ENCODE measurements at places on chromosomes 3 and 15.

DNA sequence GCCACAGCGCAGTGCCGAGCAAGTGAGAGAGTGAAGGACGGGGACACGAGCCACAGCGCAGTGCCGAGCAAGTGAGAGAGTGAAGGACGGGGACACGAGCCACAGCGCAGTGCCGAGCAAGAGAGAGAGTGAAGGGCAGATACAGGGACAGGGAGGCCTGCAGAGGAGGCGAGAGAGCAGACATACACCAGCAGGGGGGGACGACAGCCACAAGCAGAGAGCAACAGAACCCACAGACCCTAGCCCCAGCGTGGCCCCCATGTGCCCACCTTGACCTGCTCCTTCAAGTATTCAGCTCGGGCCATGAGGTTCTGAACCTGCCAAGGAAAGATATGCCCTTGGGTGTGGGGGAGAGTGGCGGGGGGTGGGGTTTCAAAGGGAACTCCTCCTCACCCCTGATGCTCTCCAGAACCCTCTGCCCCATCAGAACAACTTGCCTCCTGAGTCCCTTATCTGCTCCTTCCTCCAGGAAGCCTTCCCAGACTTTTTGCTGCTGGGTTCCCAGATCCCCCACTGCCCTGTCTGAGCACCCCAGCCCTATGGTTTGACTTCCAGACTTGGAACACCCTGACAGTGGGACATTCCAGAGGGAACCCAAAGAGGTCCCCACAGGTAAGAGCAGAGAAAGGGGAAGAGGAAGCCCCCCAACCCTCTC, 5.3 kb downstream of the ULK3 start:
- DNase-seq = no peak

GRCh38 chr15:32837935-32838334, 120.1 kb downstream of the GREM1 start:
- no peak for DNase-seq

- no peak for DNase-seq
Observed at GRCh38 chr3:52779011-52779836, 1.8 kb downstream of the ITIH1 start.

- no peak for DNase-seq
Observed at GRCh38 chr3:178086144-178086825, 450.0 kb upstream of the KCNMB2 start.

DNA sequence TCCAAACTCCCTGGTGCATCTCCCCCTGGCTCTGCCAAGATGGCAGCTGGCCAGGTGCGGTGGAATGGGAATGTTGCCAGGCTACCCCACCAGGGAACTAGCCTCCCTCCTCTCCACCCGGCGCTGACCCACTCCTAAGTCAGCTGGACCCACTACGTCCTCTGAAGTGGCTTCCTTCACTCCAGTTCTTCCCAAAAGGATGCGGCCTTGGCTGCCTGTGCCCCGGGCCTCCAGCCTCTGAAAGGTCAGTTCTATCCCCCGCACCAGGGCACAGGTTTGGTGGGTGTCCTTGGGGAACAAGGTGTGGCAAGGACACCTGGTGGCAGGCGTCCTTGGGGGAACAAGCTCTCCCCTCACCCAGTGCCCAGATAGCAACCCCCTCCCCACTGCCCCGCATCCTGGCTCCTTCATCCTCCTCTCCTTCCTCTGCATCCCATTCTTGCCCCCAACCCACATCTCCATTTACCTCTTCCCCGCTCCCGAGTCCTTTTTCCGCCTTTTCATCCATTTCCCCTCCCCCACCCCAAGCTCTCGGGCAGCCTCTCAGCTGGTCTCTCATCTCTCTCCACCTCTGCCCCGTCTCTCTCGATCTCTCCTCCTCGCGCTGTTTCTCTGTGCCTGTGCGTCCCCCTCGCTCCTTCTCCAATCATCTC, 54.0 kb downstream of the LHFPL4 start:
- no peak for DNase-seq

- DNase-seq = no peak
Observed at GRCh38 chr3:114552527-114552812, 258.6 kb downstream of the TIGIT start.

DNA sequence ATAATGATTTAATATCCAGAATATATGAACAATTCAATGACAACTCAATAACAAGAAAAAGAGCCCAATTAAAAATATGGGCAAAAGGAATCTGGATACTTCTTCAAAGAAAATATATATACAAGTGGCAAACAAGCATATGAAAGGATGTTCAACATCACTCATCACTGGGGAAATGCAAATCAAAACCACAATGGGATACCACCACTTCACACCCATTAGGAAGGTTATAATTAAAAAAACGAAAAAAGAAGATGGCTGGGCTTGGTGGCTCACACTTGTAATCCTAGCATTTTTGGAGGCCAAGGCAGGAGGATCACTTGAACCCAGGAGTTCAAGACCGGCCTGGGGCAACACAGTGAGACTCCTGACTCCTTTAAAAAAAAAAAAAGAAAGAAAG, 4.1 kb downstream of the CCDC12 start:
- DNase-seq = no peak

DNA sequence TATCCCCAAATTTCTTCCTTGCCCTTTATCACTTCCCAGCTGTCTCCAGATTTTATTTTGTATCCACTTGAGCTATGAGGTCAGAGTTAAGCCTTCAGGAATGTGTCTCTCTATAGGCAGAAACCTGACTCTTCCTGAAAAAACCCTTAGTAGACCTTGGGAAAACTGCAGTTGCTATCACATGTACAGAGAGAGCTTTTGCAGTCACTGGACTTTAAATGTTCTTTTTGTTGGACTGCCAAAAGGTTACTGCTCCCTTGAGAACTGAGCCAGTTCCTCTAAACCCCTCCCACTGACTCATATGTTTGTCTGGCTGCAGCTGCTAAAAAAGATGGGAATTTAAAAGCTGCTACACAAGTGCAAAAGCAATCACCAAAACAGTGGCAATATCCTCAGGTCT, 169.1 kb upstream of the CCDC54 start:
- peak; percentile 70 for DNase-seq

- no peak for DNase-seq
Observed at GRCh38 chr3:56761887-56762651, 39.7 kb downstream of the ARHGEF3 start.

- no peak for DNase-seq
Observed at GRCh38 chr15:59178151-59178695, 28.4 kb upstream of the LDHAL6B start.

DNA sequence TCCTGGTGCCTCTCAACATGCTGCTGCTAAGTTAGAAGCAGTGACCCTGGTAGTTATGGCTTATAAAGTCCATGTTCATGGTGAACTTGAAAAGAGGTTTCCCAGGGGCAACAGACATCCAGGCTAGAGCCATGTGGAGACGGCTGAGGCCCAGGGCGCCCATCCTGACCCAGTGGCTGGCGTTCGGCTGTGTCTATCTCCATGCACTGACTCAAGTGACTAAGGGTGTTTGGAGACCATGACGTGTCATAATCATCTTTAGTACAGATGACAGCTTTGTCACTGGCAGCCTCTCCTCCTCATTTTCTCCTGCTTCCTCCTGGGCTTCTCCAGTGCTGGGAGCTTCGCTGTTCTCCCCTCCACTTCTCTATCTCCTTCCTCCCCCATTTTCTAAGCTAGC, 287.4 kb upstream of the LYSMD4 start:
- no peak for DNase-seq

DNA sequence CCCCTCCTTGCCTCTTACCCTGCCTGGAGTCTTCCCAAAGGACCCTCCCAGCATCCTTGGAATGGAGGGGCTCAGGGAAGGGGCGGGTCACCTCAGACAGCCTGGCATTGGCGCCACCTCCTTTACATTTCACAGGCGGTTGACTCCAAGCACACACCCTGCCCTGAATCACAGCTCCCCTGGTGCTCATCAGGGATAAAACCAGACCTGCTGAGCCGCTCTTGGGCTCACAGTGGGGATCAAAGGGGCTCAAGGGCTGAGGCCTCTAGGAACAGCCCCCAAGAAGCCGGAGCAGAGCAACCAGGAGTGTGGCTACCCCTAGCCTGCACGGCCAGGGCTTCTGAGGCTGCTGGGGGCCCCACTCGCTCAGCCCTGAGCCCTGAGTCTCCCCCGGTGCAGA, 16.6 kb downstream of the LINGO1 start:
- DNase-seq = no peak

DNA sequence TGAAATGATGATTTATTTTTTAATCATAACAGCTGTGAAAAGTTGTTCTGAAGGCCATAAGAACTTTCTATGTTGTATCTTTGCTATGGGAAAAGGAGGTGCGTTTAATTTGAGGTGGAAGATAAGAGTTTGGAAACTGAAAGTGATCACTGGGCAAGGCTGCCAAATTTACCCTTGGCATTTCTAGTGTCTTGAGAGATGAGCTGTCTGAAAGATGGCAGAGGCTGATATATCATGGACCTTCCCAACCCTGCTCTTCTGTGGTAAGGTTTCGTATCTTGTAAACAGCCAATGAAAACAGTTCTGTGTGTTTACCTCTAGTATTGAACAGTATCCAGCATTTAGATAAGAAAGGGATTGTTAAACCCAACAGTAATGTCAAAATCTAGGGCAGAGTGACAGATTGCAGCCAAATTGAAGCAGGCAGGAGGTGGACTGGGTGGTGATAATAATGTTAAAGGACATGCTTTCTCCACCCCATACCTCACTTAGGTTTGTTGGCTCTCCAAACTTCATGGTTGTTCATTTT, 15.8 kb upstream of the NFKBIZ start:
- no peak for DNase-seq

DNA sequence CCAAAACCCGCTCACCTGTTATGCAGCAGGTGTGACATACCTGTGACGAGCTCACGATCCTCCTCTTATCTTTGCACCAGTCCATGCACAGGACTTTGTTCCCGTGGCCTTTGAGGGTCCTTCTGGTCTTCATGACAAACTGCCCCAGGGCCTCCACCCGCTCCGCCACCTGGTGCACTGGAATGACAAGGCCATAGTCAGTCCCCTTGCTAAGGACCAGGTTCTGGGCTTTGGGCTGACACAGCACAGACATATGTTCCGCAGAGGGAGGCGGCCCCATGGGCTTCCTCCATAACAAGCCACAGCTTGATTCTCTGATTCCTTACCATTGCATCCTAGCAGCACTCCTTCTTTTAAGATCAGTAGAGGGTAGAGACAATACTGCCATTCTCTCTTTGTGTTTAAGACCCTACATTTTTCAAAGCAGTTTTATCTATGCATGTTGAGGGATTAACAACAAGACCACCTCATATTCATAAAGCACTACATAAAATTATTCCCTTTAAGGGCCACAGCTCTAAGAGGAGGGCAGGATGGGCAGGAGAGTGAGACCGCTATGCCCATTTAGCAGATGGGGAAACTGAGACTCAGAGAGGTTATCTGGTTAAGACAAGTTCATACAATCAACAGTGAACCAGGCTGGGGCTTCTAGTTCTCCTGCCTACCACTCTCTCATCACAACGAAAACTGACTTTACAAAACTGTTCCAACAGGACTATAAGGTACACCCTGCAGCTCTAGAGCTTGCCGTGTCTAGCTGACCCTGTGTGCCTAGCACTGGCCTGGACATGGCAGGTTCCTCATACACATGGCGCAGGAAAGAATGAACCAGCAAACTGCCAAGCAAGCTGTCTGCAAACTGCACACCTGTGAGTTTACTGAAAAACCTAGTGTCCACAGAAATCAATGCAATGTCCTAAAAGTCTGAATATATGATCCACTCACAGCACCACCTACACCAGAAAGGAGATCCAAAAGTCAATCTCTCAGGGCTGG, 37.0 kb downstream of the GNB5 start:
- DNase-seq = no peak

DNA sequence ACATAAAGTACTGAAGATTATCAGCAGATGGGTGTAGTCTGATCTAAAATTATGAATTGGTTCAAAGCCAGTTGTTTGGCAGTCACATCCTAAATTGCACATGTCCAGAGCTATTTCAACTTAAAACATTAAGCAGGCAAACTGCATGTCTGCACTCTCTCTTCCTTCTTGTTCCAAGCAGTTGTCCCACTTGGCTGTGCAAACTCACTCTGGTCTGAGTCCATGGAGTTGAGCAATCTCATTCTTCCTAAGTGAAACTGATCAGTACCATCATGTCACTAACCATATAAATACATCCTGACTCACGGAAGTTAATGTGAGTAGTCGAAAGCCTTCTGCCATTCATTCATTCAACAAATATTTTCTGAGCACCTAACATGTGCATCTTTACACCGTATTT, 353.0 kb downstream of the ROBO1 start:
- DNase-seq = no peak

- DNase-seq = no peak
Observed at GRCh38 chr3:185933374-185934173, 4.2 kb downstream of the TRA2B start.

DNA sequence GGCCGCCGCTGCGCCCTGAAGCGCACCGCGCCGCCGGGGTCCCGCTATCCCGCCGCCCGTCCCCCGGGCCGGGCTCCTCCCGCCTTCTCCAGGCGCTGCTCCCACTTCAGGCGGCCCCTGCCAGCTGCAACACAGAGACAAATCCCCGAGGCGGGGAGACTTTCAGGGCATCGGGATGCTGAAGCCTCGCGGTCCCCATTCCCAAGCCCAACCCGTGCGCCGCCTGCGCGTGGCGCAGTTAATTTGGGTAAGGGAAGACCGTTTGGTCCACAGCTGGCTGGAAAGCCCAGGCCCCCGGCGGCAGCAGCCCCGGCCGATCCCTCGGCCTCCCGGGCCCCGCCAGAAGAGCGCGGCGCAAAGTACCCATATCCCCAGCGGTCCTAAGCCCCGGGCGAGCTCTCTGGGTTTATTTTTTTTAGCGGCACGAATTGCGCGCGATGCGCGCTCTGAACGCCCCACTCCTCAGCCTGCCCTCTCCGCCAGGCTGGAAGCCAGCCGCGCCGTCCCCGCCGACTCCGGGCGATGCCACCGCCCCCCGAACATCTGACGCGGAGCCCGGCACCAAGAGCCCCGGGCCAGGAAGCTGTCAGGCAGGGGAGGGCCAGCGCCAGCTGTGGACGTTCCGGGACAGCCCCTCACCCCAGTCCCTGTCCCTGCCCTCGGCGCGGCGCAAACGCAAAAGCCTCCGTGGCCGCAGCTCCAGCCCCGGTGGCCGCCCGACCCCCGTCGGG, 517 bp downstream of the FBN1 start:
- peak; percentile 43 for DNase-seq

DNA sequence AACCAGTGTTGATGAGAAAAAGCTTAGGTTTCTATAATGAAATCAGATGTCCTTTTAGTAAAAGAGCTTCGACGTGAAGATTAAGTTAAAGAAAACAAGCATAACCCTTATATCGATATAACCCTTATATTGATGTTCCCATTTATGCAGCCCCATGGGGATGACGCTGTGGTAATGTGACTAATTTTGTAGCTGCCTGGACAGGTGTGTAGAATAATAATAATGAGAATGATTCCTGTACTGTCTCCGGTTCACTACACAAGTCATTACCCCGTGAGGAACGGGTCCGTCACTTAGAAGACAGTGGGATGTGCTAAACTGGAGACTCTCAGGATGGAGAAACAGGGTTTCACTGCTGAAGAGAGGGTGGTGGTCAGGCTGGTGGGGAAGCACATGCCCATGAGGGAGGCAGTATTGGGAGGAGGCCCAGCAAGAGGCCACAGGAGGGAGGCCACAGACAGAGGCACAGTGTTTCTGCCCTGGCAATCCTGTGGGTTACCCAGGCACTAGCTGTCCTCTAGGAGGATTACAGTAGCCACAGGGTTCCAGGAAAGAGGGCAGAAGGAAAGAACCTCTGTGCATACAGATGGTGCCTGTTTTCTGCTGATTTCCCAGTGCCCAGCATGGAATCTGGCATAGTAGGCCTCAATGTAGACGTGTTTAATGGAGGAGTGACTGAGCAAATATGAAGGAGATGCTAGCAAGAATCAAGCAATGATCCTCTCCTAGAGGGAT, 191.1 kb upstream of the TSC22D2 start:
- no peak for DNase-seq

GRCh38 chr3:25130724-25131520, 297.1 kb upstream of the RARB start:
- DNase-seq = no peak

GRCh38 chr3:16179771-16180736, 5.6 kb downstream of the GALNT15 start:
- DNase-seq = no peak

Data from RWPE1 (cell line).